MV-4-11 (cell line): ENCODE measurements at places on chromosomes 16 and 17.

GRCh38 chr17:37239690-37240334, 136.0 kb upstream of the C17orf78 start:
- peak; percentile 33 for DNase-seq

DNA sequence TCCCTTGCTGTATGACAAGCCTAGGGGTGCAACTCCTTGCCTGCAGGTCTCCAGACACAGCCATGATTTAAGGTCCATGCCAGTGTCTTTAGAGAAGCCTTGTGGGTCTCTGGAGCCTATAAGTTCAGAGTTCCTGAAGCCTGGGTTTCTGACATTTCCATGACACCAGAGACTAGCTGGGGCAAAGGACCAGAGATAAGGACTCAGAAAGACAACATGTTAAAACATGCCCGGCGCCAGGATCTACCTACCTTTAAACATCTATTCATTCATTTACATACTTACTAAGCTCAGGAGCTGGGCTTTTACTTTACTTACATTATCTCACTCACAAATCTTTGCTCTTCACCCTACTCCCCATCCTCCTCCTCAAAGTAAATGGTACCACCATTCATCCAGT, 1.5 kb downstream of the MRPL27 start:
- no peak for DNase-seq

DNA sequence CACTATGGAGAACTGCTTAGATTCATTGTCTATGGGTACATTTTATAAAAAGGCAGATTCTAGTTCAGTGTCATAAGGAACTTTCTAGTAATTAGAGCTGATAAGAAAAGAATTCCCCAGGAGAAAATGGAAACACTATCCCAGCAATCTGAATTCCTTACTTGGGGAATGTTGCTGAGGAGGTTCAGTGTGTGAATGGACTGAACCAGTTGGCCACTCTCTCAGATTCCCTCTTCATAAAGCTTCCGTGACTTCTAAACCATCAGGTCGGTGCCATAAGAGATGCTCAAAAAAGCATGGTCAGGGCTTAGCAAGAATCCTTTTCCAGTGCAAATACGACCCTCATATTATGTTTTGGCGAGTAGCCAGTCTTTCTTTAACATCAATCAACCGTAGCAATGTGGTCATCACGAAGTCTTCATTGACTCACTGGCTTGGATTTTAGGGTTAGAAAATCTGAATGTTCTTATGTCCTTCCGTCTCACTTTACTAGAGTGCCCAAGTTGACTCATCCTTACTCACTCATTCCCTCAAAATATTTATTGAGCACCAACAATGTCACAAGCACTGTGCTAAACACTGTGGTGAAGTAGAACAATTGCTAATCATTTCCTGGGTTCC, 102.7 kb upstream of the HLF start:
- no peak for DNase-seq

DNA sequence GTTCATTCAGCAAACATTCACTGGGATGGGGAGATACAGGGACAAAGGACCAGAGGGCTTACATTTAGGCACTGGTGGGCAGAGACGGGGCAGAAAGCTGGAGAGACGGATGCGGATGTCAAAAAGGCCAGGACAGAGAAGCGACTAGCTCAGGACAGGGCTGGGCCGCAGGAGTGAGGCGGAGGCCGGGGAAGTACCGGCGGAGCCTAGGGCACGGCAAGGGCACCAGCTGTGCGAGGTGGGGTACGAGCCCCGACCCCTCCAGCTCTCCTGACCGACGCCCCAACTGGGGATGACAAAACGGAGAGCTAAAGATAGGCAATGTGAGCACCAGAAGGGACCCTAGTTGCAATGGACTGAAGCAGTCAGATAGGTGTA, 3.9 kb upstream of the SGCA start:
- no peak for DNase-seq

DNA sequence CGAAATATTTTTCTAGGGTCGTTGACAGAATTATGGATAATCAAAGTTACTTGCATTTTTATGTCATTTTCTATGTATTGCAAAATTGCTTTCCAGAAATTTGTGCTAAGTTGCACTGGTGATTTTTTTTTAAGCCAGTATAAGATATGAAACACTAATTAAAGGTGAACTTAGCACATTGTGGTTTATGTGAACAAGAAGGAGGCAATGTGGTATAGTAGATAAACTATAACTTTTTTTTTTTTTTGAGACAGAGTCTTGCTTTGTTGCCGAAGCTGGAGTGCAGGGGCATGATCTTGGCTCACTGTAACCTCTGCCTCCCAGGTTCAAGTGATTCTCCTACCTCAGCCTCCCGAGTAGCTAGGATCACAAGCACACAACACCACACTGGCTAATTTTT, 13.2 kb downstream of the DGKE start:
- DNase-seq = no peak

DNA sequence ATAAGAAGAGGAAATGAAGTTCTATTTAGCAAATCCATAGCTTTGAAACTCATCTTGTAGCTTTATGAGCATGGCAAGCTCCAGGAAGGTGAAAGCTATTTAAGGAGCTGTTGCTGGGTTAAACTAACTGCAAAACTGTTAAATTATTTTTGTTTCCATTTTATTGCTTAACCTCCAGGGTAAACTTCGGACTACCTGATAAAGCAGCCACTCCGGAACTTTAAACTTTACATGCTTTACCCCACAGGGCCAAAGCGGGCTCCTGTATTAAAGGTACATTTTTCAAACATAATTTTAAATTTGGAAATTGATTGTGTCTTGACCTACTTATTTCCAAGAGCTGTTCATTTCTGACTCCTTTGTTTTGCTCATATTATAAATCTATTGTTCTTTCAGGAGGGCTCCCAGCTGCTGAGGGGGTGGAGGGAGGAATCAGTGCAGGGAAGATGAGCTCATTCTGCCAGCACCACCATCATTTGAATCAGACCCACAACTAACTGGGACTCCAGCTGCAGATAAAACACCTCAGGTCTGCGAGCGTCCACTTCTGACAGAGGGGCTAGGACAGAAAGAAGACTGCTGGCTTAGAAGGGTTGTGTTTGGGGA, 157.9 kb downstream of the IRX3 start:
- DNase-seq = no peak

GRCh38 chr17:21268596-21269188, 15.5 kb upstream of the NATD1 start:
- no peak for DNase-seq

DNA sequence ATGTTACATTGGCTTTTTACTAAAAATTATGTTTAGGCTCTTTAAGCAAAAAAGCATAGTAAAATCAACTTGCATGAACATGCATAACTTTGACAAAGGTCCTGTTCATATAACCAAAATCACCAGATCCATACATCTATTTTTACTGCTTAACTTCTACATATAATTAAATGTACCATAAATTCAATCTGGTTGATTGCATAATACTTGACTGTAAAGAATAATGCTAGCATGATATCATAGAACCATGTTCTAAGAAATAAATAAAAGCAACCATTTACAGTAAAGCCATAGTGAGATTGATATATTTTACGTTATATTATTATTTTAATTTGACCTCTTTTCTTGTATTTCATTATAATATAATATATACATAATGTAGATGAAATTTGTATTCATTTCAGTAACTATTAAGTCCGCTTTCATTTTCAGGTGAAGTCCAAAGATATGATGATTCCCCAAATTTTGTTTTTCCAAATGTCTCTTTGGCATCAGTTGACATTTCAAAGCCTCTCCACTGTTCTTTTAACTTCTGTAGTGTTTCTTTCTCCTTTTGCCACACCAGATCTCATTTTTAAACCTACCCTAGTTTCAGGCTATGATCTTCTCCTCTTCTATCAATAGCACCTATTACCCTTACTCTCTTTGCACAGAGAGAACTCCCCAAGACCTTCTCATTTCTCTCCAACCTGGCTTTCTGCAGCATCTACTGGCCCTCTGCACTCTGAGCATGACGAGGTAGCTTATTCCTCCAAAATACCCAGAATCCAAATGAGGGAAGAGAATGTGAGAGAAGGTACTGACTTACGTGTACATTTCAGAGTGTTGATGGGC, 1.8 kb downstream of the APOH start:
- no peak for DNase-seq

GRCh38 chr16:17757808-17758207, 287.0 kb upstream of the XYLT1 start:
- DNase-seq = no peak

GRCh38 chr16:67419502-67419901, 3.2 kb upstream of the ZDHHC1 start:
- DNase-seq = no peak

DNA sequence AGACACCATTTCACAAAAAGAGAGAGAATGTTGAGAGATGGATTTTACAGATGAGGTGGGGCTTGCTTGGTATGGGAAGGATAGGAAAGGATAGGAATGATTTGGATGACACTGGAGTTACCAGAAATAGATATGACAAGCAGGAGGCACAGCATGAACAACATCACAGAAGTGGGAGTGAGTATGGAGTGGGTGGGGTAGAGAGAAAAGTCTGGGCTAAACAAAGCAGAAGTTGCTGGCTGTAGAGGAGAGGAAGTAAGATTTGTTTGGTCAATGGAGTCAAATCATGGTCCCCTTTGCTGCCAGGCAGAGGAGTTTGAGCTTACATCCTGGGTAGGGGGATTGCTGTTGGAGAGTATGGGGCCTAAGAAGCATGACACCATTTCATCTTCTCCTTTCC, 101.7 kb downstream of the VAT1L start:
- peak; percentile 76 for DNase-seq

DNA sequence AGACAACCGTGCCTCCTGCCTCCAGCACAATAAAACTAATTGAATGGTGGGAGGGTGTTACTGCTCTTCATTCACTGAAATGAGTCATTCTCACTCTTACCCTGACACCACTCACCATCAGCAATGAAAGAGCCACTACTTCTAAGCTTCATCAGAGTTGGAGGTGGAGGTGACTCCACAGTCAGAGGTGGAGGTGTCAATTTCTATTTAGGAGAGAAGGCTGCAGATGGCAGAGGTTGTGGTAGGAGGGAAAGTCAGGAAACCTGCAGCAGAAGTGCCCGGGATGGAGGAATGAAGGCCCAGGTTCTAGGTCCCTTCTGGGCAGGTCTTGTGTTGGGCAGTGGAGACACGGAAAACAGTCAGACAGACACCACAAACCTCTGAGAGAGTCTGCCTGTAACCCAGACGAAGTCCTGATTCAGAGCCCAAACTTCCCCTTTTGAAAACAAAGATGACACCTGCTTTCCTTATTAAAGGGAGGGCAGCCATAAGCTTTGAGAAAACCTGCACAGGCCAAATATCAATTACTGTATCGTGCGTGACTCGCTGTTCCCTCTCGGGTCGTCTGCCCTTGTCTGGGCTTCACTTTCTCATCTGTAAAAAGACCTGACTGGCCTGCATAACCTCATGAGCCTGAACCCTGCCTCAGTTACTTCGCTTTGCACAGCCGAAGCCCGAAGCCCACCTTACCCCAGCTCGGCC, 668 bp downstream of the ATPAF2 start:
- peak; percentile 78 for DNase-seq

GRCh38 chr16:76197900-76198299, 79.3 kb upstream of the CNTNAP4 start:
- DNase-seq = no peak

DNA sequence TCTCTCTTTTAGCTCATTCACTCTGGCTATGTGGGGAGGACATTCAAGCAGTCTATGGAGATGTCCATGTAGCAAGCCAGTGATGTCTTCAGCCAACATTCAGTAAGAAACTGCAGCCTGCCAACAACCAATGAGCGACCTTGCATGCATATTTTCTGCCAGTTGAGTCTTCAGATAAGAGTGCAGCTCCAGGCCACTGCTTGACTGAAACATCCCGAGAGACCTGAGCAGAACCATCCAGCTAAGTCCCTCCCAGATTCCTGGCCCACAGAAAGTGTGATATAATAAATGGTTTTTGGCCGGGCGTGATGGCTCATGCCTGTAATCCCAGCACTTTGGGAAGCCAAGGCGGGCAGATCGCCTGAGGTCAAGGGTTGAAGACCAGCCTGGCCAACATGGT, 10.5 kb upstream of the C17orf58 start:
- DNase-seq = no peak

DNA sequence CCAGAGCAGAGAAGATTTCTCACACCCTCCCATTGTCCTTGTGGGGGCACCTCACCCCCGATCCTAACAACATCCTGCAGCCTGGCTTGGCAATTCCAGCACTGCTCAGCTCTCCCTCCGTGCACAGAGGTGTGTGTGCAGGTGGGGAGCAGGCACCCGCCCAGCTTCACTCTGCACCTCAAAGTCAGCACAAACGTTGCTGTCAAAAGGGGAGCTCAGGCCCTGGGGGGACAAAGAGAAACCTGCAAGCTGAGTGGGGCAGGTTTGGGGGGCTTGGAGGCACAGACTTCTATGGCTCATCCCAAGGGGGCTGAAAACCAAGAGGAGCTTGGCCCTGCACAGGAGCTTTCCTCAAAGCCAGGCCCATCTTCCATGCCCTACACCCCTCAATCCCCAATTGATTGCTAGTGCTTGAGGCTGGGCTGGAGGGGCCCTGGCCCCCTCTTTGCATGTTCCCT, 231.9 kb upstream of the TNRC6C start:
- DNase-seq = no peak

GRCh38 chr17:75983501-75984181, 4.6 kb downstream of the TEN1 start:
- DNase-seq = peak; percentile 27

DNA sequence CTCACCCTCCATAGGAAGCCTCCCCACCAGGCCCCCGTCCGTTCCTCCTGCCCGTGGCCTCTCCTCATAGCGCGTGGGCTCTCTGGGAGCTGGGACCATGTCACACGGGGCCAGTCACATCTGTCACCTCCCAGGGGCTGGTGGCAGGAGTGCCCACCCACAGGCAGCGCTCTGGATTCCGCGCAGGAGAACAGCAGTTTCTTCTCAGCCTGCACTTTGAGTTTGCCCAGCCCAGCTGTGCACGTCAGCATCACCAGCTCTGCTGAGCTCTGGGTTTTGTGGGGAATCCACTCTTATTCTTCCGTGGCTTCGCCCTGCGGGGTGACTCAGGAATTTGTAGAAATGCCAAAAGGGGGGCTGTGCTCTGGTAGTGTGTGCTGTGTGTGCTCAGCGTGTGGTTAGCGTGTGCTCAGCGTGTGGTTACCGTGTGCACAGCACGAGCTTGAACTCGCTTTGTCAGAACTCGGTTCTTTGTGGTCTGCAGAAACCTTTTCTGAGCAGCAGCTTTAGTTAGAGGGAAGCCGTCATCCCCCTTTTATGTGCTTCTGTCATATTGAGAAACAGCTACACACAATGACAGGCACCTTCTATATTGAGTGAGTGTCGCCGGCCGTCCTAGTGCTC, 3.2 kb downstream of the ACSF3 start:
- peak; percentile 84 for DNase-seq

- no peak for DNase-seq
These were observed 5.6 kb upstream of the SLC6A4 start for GRCh38 chr17:30241051-30241450.

GRCh38 chr17:4001048-4001590, 36.9 kb upstream of the ATP2A3 start:
- no peak for DNase-seq

DNA sequence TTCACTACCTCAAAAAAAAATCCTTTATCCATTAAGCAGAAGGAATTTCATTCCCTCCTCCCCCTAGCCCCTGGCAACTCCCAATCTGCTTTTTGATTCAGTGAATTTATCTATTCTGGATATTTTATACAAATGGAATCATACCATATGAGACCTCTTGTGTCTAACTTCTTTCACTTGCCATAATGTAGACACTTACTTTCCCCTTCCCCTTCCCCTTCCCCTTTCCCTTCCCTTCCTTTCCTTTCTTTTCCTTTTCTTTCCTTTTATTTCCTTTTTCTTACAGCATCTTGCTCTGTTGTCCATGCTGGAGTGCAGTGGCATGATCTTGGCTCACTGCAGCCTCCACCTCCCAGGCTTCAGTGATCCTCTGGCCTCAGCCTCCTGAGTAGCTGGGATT, 50.5 kb downstream of the PSMD12 start:
- DNase-seq = no peak

GRCh38 chr17:59488805-59489204, 76.6 kb upstream of the DHX40 start:
- DNase-seq = no peak
